ENCODE measurements at places on chromosomes 3 and 15.

DNA sequence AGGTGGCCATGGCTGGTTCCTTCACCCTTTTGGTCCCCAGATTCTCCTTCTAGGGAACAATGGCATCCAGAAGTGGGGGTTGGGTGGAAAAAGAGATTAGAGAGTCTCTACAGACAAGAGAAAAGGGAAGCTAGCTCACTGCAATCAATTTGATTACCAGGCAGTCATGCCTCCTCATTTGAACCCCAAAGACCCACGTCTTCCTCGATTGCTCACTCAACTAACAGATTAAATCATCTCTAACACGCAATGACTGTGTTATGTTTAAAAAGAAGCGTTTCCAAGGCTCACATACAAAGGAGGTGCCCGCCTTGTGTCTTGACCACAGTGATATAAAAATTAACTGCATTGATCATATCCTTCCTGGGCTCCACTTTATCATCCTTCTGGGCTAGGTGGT is 57.6 kb downstream of the BHLHE40 start:
- DNase-seq: no peak

- no peak for DNase-seq
Measured at GRCh38 chr15:92958105-92958504, 58.0 kb downstream of the CHD2 start.

- DNase-seq: no peak
Measured at GRCh38 chr3:175186511-175186910, 327.4 kb downstream of the NAALADL2 start.

DNA sequence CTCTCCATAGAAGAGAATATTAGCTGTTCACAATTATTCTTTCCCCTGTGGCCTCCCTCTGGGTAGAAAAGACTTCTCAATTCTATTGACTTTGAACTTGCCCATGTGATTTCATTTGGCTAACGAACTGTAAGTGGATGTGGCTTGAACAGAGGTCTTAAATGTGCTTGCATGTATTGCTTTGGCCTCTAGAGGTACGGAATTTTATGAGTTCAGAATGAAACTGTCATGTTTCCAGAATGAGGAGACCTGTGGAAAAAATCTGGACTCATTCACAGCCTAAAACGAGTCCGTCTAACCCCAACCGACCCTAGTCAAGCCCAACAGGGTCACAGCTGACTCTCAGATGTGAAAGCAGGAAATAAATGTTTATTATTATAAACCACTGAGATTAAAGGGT is 596.7 kb upstream of the UBE2E2 start:
- DNase-seq: no peak

DNA sequence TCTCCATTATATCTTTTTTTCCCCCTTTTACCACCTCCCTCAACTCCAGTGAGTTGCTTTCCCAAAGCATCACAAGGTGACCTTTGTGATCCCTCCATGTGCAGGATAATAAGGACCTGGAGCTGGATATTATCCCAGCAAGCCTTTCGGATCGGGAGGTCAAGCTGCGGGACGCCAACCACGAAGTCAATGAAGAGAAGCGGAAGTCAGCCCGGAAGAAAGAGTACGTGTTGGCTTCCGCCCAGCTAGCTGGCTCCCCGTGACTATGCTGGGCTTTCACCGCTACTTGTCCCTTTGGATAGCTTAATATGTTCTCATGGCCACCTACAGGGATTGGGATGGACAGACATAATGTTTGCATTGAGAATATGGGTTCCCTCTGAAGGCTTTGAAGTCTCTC is 273.7 kb upstream of the UMPS start:
- no peak for DNase-seq

DNA sequence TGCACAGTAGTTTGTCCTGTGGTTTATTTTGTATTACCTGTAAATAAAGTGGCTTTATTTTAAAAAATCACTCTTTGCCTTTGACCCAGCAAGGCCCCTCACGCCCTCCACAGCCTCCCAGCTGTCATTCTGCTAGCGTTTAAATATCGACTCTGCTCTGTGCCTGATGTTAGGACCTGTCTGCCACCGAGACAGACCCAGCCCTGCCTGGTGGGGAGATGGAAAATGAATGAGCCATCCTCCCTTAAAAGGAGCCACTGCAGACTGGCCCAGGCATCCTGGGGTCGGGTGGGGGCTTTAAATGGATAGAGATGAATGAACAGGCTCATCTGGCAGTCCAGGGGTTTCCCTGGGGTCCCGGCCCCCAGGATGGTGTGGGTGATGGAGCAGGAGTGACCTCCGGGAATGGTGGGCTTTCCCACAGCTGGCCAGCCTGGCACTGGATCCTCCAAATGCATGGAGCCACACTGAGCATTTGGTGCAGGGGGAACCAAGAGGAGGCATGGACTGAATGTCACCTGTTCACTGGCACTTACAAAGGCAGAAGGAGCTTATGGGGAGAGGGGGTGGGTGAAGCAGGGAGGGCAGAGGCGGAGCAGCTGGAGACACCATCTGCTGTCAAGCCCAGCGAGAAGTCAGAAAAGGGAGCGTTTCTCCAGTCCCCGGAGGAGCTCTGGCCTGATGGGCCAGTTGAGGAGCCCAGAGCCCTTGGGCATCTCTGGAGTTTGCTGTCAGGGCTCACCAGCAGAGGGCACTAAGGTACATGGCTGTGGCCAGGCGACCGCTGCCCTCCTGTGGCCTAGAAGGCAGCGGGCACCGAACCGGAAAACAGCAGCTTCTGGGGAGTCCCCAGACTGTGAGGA is 11.9 kb downstream of the GRM2 start:
- no peak for DNase-seq

DNA sequence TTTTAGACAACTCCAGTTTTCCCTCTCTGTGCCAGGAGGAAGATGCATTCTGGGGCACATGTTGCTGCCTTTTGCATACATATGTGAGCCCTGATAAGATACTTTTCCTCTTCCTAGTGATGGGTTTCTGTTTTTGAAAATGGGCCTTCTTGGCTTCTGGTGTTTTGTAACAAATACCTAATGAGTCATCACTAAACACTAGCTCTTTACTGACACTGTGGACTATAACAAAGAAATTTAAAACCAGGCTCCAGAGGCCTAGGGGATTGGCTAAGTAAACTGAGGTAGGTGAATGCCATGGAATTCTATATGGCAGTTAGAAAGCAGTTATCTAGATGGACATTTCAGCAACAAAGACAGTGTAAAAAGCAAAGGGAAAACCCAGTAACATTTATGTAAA is 93.4 kb upstream of the NR2E3 start:
- DNase-seq: no peak

GRCh38 chr3:42066516-42067181 is 24.5 kb upstream of the TRAK1 start:
- DNase-seq: no peak

GRCh38 chr15:42911058-42911592 is 9.5 kb downstream of the TTBK2 start:
- no peak for DNase-seq

DNA sequence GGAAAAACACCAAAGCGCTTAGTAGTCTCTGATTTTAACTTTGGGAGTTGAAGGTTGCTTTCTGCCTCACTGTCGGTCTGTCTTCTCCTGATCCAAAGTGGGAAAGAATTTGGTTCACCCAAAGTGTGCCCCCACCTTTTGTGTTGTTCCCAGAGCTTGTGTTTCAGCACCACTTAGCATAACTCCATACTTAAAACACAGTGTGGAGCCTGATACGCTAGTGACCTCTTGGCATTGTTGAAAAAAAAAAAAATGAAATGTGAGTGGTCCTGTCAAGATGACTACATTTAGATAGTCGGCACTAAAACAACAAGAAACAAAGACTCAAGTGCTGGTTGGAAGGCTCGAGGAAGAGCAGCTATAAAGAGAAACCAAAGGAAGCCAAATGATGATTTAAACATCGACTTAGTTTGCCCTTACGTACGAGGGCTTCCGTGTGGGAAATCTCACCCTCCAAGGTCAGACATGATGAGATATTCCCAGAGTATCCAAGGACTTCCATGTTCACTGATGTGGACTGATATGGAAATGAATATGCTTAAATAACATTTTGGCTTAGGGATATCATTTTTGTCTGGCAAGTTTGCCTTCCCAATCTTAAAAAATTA is 178.8 kb downstream of the MEIS2 start:
- no peak for DNase-seq

GRCh38 chr3:10340476-10340875 is 19.6 kb upstream of the SEC13 start:
- no peak for DNase-seq
